Activated CD4-positive, alpha-beta T cell treated with anti-CD3 and anti-CD28 coated beads, Interleukin-2, amount 10 ng/mL, durations not matched to agents 24 days and 14 days (primary cell): ENCODE measurements at places on chromosomes 1 and 21. TPM values are rescaled to one million over a fixed set of nuclear protein-coding genes. Genes with fewer than 3 reads are reported as not detected.
A peak's percentile ranks its signal among the peaks of the same experiment; 100 is the strongest.

The KRTAP11-1 gene
- not detected in 2 replicates for total RNA-seq

The C1QC gene
- not detected in 2 replicates for total RNA-seq

The ATP1A4 gene
- total RNA-seq: not detected in 2 replicates

GRCh38 chr1:63878932-63879331, 105.1 kb downstream of the ROR1 start:
- H3K27me3 ChIP-seq: peaks cover 6% of the 10 kb centered on the region
- no peak for DNase-seq
- no peak overlapping the region for H3K4me3 ChIP-seq
- H3K36me3 ChIP-seq: no peaks in the 10 kb centered on the region
- H3K27ac ChIP-seq: no peak overlapping the region

- H3K27me3 ChIP-seq: no peaks in the 10 kb centered on the region
- H3K4me1 ChIP-seq: peaks cover 7% of the 10 kb centered on the region
- H3K4me3 ChIP-seq: no peak overlapping the region
These were observed 37.8 kb downstream of the NID1 start for GRCh38 chr1:236027104-236027503.

- H3K4me1 ChIP-seq: peaks cover 16% of the 10 kb centered on the region
- no peak overlapping the region for H3K27ac ChIP-seq
- H3K27me3 ChIP-seq: peaks cover 19% of the 10 kb centered on the region
- no peak overlapping the region for H3K4me3 ChIP-seq
These were observed 4.9 kb downstream of the RASSF5 start for GRCh38 chr1:206512058-206512850.

DNA sequence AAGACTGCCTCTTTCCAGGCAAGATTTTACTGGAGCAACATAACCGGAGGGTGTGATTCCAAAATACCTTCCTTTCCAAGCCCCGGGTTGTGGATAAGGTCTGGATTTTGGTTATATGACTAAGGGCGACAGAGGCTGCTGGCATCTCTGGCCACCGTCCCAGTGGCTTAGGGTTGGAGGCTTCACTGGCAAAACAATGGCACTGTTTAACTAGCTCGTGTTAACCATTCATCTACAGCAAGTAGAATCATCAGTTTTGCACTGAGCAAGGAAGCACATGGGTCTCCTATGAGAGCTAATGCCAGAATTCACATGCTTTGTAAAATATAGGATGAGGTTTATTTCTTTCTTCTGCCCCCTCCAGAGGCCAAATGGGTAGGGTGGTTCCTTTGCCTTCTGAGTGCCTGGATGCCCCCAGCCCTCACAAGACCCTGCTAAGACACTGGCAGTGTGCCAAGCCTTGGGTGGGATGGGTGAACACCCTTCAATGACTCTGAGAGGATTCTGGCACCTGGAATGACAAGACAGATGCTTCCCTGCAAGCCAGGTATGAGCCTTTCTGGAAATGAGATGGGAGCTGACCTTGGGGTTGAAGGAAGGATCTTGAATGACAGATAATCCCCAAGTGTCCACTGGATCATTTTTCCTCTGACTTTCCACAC, 36.8 kb downstream of the DHCR24 start:
- H3K4me3 ChIP-seq: no peak overlapping the region
- no peaks in the 10 kb centered on the region for H3K4me1 ChIP-seq
- H3K27ac ChIP-seq: no peak overlapping the region
- DNase-seq: no peak
- H3K27me3 ChIP-seq: no peaks in the 10 kb centered on the region

DNA sequence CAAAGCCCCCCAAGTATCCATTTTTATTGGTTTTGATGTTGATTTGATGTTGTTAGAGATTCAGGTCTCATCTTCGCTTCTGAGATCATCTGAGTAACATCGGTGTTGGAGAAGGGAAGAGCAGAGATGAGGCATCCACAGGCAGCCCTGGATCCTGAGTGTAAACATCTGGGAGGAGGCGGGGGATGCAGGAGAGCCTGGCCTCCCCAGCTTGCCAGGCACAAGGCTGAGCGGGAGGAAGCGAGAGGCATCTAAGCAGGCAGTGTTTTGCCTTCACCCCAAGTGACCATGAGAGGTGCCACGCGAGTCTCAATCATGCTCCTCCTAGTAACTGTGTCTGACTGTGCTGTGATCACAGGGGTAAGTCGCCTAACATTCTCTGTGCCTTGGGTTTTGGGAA, at the start of gene PROK1:
Gene PROK1, plus strand, starts transcription at position 221 of the 400 bp plus-strand sequence. Its CDS starts 68 bp downstream, at position 289.
- H3K27me3 ChIP-seq: peaks cover 22% of the 10 kb centered on the region
- H3K4me3 ChIP-seq: no peak within 1 kb of the TSS
- H3K4me1 ChIP-seq: no peaks in the 10 kb centered on the region
- H3K36me3 ChIP-seq: no peaks in the 10 kb centered on the region
- H3K27ac ChIP-seq: no peak within 1 kb of the TSS

DNA sequence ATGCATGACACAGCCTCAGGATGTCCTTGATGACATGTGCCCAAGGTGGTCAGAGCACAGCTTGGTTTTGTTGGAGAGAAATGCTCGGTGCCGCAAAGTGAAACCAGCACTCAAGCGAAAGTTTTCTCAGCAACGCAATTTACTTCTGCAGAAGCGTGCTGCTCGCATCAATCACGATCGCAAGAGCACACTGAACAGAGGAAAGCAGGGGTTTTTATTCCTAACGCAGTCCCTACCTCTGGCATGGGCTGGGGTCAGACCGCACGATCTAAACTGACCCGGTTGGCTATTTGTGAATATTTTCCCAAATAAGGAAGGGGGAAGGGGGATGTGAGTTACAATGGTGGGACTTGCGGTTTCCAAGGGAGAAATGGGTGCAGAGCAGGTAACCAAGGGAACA, 809 bp upstream of the ZNF669 start:
- peaks cover 25% of the 10 kb centered on the region for H3K27me3 ChIP-seq
- peaks cover 32% of the 10 kb centered on the region for H3K36me3 ChIP-seq
- DNase-seq: peak; percentile 53
- H3K4me1 ChIP-seq: peaks cover 8% of the 10 kb centered on the region
- no peak overlapping the region for H3K27ac ChIP-seq
